H1 (cell line): ENCODE measurements at places on chromosomes 1 and 21.

DNA sequence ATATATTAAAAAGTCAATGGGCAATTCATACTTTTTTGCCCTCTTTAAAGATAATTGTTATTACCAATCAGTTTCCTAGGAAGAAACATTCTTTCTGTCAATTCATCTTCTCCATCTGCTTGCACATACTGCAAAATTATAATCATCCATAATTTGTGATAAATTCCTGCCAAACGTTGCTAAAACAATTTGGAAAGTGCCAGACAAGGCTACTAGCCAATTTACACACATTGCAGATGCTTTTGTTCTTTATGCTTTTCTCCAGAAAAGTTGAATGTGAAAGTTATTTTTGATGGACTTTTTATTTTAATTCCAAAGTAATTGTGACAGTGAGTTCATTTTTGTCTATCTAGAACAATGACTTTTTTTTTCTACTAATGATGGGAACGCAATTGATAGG lies 992.8 kb upstream of the ADGRL2 start:
- no peak for DNase-seq

- no peak for DNase-seq
These were observed 320.8 kb upstream of the ST6GALNAC5 start for GRCh38 chr1:76546354-76546933.

DNA sequence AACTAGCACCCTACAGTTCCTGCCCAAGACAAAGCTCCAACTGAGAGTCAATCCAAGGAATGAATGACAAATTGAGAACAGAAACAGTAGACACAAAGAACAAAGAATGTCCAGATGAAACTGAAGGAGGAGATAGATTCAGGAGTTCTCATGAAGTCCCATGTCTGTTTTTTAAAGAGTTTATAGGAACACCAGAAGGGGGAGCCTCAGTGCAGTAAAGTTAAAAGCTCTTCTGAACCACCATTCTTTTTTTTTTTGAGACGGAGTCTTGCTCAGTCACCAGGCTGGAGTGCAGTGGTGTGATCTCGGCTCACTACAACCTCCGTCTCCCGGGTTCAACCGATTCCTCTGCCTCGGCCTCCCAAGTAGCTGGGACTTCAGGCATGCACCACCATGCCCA lies 323.6 kb downstream of the MRPL39 start:
- no peak for DNase-seq

DNA sequence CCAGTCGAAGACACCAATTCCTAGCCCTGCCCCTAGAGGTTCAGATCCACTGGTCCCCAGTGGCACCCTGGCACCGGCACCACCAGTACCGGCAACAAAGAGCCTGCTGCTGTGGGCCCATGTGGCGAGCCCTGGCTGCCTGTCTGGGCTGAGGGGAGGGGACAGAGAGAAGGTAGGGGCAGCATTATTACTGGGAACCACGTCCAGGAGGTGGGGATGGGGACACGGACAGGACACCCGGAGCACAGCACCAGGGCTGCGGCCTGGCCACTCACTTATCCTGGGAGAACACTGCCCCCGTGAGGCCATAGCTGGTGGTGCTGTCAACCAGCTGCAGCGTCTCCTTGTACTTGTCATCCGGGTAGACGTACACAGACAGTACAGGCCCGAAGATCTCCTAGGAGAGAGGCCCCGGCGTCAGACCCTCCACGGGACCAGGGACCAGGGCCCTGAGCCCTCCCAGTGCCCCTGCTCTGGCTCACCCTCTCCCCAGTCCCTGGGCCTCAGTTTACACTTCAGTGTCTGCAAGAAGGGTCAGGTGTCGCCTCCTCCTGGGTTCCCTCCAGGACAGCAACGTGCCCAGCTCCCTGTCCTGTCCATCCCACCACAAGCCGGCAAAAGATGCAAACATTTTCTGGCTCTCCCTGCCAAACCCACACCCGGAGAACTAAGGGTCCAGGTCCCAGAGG lies 15.8 kb upstream of the TAS1R2 start:
- peak; percentile 74 for DNase-seq

- peak; percentile 7 for DNase-seq
These were observed 451.4 kb upstream of the ADGRL2 start for GRCh38 chr1:81349194-81349965.

DNA sequence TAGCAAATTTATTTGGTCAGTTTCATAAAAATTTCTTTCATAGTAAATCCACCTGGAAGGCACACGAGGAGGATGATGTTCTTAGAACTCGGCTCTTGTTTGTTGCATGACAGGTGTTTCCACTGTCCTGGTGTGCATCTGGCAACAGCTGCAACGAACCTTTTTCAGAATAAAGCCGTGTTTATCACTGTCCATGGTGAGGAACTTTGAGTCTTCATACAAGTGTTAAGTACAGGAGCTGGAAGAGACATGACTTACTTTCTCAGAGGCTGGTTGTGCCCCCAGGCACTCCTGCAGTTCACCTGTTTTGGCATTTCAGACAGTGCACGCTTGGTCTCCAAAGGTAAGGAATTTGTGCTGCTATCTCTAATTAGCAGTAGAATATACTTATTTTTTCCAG lies 97.1 kb downstream of the ADAMTS1 start:
- DNase-seq, result no peak

DNA sequence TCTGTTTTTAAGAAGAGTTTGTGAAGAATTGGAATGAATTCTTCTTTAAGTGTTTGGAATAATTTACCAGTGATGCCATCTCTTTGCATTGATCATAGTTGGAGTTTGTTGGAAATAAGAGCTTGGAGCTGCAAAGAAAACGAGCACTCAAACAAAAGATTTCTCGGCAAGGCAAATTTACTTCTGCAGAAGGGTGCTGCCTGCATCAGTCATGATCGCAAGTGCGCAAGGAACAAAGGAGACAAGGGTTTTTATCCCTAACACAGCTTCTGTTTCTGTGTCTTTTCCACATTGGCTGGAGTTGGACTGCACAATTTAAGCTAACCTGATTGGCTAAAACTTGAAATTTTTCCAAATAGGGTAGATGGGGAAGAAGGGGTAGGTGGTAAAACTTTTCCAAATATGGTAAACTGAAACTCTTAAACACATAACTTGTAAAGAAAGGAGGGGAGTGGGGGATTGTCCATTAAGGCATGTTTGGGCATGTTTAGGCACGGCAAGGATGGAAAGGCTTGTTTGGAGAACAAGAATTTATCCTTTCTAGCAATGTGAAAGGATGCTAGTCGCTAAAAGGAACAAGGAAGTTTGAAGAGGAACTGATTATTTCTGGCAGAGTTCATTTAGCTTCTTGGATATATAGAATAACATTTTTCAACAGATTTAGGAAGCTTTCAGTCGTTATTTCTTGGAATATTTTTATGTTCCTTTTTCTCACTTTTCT lies 3.5 kb upstream of the AADACL4 start:
- no peak for DNase-seq

GRCh38 chr1:25066256-25066655 lies 136.2 kb upstream of the RUNX3 start:
- DNase-seq, result no peak

GRCh38 chr1:236998546-236998945 lies 5.7 kb downstream of the MT1HL1 start:
- DNase-seq, result no peak

- DNase-seq, result peak; percentile 59
These were observed 20.8 kb upstream of the MACF1 start for GRCh38 chr1:39183503-39184353.

- no peak for DNase-seq
These were observed 4.9 kb downstream of the SLC5A9 start for GRCh38 chr1:48227165-48228013.

- DNase-seq, result no peak
These were observed 7.4 kb downstream of the HCRTR1 start for GRCh38 chr1:31624731-31625514.

DNA sequence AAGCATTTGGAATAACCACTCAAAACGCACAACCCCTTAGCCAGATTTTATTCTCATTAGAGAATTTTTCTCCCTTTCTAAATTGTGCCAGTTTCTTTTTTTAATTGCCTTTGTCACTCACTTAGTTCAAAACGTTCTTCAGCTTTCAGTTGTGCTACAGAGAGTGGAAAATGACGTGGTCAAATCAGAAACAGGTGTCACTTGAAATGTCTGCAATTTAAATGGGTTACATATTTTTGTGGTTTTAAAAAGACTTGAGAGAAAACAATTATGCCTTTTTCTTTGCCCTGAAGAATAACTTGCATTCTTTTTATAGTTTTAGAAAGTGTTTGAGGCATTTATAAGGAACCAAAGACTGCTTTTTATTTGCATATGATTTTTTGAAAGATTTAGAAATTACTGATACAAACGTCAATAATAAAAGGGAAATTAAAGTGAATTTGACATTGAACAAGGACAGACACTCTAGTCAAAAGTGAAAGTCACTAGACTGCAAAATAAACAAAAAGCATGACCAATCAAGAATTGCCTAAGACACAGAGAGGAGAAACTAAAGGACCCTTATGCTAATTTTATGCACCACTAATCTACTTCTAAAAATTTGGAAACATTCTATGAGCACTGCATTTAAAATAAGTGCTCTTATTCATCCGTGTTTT lies 191.0 kb downstream of the TPR start:
- no peak for DNase-seq

DNA sequence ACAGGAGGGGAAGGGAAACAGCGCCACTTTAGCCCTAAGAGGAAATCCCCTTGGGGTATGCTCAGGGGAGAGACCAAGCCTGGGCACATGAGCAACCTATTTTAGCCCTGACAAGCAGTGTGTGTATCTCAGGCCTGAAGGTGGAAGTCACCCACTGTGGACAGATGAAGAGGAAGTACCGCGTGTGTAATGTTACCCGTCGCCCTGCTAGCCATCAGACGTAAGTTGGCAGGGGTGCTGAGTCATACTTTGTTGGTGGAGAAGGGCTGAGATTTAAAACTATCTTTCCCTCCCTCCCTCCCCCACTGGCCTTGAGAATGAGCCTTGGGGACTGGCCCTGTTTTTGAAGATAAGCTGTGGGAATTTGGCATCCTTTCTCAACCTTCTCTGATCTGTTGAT lies 11.2 kb downstream of the AGO1 start:
- DNase-seq, result no peak

GRCh38 chr1:25907601-25908000 lies 1.4 kb upstream of the STMN1 start:
- DNase-seq, result no peak

GRCh38 chr1:154304664-154305337 lies 16.1 kb upstream of the AQP10 start:
- DNase-seq, result no peak

- DNase-seq, result no peak
These were observed 7.3 kb upstream of the TINAGL1 start for GRCh38 chr1:31568895-31569595.

- no peak for DNase-seq
These were observed 166.2 kb downstream of the CLIC6 start for GRCh38 chr21:34834852-34835501.

- no peak for DNase-seq
These were observed 17.9 kb upstream of the HSPG2 start for GRCh38 chr1:21955058-21955457.

GRCh38 chr1:99139876-99140275 lies 124.4 kb upstream of the PLPPR4 start:
- DNase-seq, result no peak

GRCh38 chr1:184743062-184743756 lies 11.4 kb downstream of the EDEM3 start:
- DNase-seq, result no peak

DNA sequence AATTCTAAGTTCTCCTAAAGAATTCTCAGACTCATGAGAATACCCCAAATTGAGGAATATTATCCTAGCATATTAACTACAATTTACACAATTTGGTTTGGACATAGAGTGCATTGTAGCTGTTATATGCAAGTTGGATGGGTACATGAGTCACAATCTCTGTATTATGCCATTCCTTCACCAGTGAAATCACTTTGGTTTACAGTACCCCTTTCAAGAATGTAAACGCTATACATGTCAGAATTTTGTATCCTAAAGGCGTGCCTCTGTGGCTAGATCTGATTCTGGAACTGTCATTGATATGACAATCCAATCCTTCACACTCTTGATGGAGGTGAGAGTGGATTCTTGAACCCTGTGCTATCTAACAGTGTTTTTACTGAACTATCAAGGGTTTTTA lies 6.7 kb upstream of the IL10RB start:
- no peak for DNase-seq

- DNase-seq, result peak; percentile 87
These were observed 48.0 kb downstream of the SMYD2 start for GRCh38 chr1:214328770-214329469.

- DNase-seq, result no peak
These were observed 5.6 kb downstream of the SH3BGRL3 start for GRCh38 chr1:26285366-26286063.

GRCh38 chr1:91736715-91737615 lies 149.0 kb downstream of the TGFBR3 start:
- DNase-seq, result peak; percentile 29

DNA sequence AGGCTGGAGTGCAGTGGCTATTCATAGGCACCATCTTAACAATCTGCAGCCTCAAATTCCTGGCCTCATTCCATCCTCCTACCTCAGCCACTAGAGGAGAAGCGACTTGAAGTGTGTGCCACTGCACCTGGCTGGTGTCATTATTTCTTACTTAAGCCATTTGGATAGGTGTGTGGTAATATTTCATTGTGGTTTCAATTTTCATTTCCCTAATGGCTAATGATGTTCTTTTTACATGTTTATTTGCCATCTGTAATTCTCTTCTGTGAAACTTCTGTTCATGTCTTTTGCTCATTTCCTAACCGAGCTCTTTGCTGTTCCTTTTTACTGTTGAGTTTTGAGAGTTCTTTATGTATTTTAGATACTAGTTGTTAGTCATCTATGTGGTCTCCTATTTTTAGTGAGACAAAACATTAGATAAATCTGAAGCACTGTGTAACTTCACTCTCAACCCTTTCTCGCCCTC lies 66.8 kb downstream of the SLC27A3 start:
- no peak for DNase-seq

DNA sequence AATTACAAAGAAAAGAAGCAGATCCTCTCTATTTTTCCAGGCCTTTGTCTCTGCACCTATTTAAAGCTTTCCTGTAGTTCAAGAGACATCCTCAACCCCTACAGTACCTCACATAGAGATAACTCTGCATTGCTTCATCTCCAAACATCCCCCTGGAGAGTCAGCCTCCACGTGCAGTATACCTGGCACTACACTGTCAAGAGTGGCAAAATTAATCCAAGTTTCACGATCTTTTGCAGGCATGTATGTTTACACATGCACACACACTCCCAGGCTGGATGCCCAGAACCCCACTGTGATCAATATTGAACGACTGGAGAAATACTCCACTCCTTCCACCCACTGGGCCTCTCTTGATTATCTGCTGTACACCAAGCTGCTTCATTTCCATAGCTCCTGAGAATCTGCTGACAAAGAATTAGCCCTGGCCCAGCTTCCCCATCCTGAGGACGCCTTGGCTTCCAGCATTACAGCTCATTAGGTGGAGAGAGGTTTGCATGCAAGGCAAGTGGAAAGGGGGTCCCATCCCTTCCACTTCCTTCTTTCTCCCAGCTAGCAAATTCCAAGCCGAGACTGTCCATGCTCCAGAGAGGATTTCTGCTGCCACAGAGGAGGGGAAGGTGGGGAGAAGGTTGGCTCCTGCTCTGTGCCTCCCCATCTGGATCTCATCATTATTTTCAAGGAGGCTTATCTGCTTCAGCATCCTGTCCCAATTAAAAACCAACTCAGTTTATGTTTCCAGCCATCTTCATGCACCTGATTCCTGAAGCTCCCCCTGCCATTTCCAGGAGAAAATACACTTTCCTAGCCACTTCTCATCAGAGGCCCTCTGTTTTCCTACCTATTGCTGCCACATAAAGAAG lies 66.5 kb upstream of the GOLT1A start:
- DNase-seq, result no peak
